ENCODE measurements at places on chromosomes 1 and 21.
A peak's percentile ranks its signal among the peaks of the same experiment; 100 is the strongest.

GRCh38 chr1:166876540-166876838, 425 bp upstream of the TADA1 start:
- DNase-seq: no peak

DNA sequence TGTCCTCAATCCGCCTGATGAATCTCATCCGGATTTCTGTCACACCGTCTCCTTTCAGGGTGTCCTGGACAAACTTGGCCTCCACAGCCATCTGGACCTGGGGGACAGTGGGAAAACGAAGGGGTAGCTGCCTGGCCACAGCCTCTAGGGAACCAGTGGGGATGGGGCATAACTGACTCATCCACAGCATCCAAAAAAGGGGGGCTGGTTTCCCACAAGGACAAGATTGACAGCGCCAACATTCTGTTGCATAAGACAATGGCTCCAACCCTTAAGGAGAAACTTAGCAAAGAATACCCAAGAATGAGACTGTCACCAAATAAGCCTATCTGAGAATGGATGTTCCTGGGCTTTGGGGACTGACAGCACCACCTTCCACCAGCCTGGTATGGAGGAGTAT, 12.1 kb downstream of the TRAPPC3 start:
- DNase-seq: no peak

DNA sequence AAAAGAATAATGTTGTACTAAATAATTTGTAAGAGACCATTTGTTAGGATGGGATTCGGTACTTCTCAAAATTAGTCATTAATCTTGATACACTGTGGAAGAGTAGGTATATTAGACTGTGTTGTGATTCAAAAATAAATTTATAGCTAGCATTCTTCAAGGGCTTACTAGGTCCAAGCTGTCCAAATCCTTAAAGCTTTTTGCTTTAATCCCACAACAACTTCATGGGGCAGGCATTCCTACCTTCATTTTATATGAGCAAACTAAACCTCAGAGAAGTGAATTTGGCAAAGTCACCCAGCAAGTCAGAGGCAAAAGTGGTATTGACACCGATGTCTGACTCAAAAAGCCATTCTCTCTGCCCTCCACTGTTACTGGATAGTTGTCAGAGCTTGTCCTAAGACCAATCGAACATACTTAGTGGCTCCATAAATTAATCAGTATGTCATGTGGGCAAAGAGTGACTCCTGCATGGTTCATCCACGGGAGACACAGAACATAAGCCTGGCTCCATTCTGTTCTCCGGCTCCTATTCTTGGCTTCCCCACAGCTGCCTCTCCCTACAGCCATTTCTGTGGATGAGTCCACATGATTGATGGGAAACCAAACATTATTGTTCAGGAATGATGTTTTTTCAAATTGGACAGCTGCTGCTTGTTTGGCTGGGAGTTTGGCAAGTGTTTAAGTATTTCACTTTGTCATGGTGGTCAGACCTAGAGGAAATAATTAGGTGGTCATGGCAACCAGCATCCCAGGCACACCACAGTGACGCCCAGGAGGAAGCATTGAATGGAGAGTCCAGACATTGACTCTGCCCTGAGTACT, 133.4 kb upstream of the FGGY start:
- DNase-seq: no peak

- DNase-seq: no peak
Observed at GRCh38 chr21:25541042-25541441, 66.2 kb downstream of the MRPL39 start.

DNA sequence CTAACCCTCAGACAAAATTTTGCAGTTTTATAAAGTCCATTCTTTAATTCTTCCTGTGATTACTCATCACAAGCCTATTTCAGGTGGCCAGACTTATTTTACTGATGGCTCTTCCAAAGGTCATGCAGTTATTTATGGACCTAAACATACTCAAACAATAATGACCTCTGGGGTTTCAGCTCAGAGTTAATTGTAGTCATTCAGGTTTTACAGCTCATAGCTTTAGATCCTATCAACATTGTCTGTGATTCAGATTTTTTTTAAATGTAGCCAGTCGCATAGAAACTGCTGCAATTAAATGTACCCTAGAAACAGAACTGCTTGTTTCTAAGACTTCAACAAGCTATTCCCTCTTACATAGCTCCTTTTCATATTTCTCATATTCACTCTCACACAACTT, 270.8 kb downstream of the COL11A1 start:
- DNase-seq: no peak

DNA sequence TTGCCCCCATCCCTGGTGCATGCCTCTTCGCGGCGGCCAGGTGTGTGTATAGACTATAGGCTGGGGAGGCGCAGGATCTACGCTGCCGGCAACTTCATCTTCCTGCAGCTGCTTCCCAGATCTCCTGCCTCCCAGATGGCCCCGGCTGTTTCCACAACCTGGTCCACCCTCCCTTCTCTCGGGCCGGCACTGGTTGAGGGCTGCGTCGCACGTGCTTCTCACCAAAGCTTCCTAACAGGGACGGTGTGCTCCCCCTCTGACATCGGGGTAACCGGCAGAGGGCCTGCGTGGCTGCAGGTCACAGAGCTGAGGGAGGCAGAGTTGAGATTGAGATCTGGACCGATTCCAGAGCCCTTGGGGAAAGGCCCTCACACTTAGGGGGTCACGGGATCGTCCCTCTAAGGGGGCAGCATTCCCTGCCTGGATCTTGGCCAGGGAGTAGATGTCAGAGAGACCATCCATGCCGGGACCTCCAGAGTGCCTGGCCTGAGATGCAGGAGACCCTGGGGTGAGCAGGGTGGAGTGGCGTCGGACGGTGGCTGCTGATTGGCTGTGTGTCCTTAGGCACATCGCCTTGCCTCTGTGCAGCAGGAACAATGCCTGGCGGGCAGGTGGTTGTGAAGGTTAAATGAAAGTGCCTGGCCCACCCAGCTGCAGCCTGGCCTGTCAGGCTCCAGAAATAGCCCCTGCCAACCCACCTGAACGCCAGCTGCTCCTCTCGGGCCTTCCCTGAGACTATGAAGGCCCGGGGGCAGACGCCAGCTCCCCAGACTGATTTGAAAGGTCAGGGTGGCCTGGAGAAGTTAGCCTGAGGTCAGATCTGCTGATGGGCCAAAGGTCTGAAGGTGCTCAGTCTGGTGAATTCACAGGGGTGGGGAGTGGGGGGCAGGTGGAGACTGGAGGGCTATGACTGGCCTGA, 6.1 kb upstream of the MASP2 start:
- peak; percentile 35 for DNase-seq

DNA sequence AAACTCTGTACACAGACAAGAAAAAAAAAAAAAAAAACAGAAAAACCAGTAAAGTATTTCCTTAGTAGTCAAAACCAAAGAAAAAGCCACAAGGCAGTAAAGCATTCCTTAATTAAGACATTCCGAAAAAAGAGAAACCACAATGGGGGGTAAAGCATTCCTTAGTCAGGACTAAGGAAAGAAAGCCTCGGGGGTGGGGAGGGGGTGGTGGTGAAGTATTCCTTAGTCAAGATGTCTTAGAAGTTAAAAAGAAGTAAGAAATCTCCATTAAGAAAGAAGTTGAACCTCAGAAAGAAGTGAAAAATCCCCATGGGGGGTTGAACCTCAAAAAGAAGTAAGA, 28.2 kb upstream of the FMO1 start:
- DNase-seq: no peak

GRCh38 chr1:100896481-100896982, 642 bp downstream of the SLC30A7 start:
- peak; percentile 41 for DNase-seq

GRCh38 chr21:33993286-33994231, 78.0 kb upstream of the ATP5PO start:
- DNase-seq: no peak

GRCh38 chr1:183226361-183226760, 40.3 kb downstream of the LAMC2 start:
- DNase-seq: no peak

DNA sequence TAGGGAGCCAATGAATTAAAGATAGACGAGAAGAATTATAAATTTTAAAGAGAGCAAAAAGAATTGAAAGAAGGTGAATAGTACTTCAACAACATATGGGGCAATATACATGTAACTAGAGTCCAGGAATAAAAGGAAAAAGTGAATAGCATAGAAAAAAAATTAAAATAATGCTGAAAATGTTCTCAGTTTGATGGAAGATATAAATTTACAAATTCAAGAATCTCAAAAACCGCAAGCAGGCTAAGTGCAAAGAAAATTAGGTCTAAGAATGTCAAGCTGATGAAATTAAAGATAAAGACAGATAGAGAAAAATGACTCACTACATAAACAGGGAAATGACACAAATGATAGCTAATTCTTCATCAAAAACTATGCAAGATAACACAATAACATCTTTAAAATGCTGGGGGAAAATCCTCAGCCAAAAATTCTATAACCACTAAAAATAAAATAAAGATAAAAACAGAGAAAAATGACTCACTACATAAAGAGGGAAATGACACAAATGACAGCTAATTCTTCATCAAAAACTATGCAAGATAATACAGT, 326.3 kb downstream of the TBX15 start:
- no peak for DNase-seq

- DNase-seq: no peak
Observed at GRCh38 chr1:45925728-45926287, 122.4 kb downstream of the MAST2 start.

- no peak for DNase-seq
Observed at GRCh38 chr1:1669468-1670440, 10.9 kb upstream of the CDK11B start.
